ENCODE measurements at places on chromosomes 11 and 22.

GRCh38 chr11:61826930-61827570, 1.1 kb upstream of the FADS2 start:
- DNase-seq, result peak; percentile 67

GRCh38 chr11:73236854-73237253, 18.8 kb downstream of the P2RY2 start:
- no peak for DNase-seq

DNA sequence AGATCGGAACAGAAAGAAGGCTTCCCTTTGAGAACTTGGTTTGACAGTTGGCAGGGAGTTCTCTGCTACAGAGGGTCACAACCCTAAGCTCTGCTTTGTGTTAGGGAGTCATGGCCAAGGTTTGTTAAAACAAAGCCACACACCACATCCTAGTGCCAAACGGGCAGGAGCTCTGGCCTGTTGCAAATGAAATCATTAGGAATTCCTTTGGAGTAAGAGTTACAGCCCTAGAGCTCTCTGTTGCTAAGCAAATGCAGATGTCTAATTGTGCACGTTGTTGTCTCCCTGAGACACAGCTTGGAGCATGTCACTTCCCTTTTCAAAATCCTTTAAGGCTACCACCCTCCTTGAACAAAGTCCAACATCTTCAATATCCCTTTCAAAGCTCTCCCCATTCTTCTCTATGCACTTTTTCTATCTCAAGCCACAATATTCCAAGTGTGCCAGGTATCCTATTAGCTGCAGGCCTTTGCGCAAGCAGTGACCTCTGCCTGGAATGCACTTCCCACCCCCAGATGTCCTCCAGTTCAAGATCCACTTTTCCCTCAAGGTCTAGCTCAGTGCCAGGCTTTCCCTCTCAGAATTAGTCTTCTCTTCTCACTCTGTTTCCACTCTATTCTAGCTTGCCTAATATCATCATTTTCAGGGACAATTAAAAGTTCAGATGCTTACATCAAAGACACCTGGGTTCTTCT, 253.7 kb upstream of the POU2AF2 start:
- DNase-seq, result no peak

GRCh38 chr11:107354780-107355179, 102.8 kb downstream of the CWF19L2 start:
- no peak for DNase-seq

DNA sequence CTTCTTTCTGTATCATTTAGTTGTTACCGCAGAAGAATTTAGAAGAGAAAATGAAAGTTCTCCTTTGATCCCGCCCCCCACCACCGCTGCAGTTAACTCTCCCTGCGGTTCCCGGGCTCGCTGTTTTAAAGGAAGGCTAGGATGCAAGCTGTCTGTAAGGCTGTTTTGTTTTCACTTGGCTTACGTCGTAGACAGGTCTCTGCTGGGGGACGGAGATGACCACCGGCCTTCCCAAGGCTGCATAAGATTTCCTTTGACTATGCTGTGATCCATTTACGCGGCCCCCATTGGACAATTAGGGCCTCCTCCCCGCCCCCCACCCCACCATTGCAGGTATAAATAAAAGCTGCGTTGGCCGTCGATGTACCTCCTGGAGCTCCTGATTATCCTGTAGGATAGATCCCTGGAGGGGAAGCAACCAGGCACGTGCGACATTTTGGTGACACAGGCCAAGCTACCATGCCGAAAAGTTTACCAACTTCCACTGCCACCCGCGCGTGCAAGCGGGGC, 1.4 kb upstream of the CPT1A start:
- no peak for DNase-seq

GRCh38 chr22:21736084-21736642, 569 bp upstream of the YPEL1 start:
- DNase-seq, result no peak

DNA sequence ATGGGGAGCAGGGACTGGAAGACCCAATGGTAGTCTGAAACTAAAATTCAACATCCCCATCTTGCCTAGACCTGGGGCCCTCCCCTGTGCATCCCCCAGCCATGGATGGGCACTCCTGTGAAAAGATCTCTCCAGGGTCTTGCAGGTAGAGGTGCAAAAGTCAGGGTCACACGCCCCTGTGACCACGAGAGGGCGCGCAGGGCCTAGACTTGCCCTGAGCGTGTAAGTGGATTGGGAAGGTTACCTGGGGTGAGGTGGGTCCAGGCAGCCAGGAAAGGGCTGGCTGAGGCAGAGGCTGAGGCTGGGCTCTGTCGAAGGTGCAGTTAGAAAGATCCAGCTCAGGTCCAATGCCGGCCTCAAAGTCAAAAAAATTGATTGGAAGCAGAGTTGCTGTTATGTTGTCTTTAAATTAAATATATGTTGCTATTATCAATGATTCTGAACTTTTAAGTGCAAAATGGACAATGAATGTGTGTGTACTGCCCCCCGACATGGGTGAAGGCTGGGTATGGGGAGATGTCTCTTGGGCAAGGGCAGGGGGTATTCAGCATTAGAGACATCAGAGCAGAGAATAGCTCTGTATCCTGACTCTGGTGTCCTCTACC, 4.8 kb upstream of the POU2F3 start:
- DNase-seq, result peak; percentile 56

DNA sequence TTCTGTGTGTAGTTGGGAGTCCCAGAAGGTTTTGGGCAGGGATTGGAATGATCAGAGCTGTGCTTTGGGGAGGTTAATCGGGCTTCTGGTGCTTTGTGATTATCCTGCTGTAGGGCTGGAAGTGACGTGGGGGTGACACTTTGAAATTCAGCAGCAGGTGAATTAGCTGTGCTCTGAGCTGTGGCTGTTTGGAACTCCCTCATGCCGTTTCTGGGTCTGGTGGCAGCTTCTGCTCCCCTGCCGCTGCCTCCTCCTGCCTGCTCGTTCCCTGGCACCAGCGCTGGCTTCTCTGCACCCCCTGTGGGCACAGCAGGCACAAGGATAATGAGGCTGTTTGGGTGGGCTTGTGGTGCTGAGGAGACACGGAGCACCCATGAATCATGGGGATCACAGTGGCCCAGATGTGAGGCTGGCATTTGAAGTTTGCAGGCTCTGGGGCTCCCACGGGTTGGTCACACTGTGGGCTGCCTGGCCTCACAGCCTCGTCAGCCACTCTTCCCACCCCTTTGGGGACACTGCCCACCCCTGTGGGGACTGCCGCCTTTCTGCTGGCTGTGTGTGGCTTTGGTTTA, 49.7 kb downstream of the TBC1D22A start:
- DNase-seq, result no peak

GRCh38 chr11:124402326-124402922, 3.6 kb upstream of the OR8B3 start:
- DNase-seq, result peak; percentile 1

DNA sequence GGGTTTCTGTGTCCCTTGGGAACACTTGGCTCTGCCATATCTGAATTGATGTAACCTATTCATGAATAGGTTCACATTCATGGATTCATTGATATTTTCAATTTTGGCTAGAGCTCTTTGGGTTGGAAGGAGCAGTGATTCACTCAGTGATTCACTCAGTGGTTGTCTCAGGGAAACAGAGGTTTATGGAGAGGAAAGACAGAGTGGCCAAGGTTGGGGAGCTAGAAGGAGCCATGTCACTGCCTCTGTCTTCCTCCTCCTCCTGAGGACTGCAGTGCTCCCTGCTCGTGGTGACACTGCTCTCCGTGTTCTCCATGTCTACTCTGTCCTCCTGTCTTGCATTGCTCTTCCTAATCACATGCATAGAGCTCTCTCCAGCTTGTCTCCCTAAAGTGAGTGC, 17.4 kb downstream of the CEP164 start:
- DNase-seq, result no peak

DNA sequence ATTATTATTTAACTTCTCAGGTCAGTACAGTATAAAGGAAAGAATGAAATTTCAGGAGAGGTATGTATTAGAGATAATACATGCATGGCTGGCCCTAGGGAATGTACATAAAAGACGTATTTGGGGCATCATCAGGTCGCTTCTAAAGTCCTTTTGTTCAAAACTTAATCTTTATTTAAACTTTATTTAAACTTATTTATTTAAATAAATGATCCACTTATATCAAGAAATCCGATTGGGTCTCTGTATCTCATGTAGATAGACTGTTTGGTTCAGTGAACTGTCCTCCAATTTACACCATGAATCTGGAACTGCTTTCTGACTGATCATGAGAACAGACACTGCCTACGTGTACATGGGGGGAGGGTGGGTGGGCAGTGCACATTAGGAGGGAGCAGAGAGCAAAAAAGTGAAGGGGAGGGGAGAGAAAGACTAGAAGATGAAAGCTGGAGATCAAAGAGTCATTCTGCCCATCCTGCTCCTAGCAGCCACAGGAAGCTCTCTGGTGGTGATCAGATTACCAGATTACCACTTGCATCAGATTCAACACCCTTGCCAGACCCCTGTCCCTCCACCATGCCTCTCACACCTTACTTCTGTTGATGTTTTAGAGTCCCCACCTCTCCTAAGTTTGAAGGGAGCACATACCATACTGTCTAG, 92.1 kb upstream of the MTMR2 start:
- DNase-seq, result no peak

DNA sequence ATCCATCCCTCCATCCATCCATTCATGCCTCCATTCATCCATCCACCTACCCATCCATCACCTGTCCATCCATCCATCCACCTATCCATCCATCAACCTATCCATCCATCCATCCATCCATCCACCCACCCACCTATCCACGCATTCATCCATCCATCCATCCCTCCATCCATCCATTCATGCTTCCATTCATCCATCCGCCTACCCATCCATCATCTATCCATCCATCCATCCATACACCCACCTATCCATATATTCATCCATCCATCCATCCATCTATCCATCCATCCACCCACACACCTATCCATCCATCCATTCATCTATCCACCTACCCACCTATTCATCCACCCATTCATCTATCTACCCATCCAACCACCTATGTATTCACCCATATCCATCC, 13.8 kb downstream of the PARVG start:
- DNase-seq, result no peak

DNA sequence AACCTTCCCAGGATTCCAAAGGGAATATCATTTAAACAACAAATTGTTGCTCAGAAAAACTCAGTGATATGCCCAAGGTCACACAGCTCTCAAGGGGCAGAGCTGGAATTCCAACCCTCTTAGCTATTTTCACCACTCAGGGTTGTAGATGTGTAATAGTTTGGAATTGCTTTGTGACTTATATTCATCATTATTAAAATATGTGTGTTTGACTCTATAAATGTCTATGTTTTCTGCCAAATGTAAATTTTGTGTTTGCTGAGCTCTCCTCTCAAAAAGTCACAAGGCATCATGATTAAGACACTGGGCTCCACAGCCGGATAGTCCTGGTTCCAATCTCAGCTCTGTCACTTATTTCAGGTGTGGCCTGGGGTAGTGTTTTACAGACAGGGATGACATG, 407.3 kb downstream of the TMEM135 start:
- no peak for DNase-seq

- no peak for DNase-seq
These were observed 339.1 kb downstream of the GUCY1A2 start for GRCh38 chr11:106679181-106679580.

- DNase-seq, result peak; percentile 18
These were observed 860 bp downstream of the TMEM184B start for GRCh38 chr22:38271927-38272372.

GRCh38 chr11:99376463-99376862, 355.7 kb downstream of the CNTN5 start:
- no peak for DNase-seq

DNA sequence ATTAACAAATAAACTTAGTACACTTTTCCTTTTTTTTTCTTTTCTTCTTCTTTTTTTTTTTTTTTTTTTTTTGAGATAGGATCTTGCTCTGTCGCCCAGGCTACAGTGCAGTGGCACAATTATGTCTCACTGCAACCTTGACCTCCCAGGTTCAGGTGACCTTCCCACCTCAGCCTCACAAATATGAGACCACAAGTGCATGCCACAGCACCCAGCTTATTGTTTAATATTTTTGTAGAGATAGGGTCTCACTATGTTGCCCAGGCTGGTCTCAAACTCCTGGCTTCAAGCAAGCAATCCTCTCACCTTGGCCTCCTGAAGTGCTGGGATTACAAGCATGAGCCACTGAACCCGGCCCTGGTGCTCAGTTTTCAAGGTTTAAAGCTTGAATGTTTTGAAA, 88.9 kb downstream of the ELP4 start:
- DNase-seq, result no peak

DNA sequence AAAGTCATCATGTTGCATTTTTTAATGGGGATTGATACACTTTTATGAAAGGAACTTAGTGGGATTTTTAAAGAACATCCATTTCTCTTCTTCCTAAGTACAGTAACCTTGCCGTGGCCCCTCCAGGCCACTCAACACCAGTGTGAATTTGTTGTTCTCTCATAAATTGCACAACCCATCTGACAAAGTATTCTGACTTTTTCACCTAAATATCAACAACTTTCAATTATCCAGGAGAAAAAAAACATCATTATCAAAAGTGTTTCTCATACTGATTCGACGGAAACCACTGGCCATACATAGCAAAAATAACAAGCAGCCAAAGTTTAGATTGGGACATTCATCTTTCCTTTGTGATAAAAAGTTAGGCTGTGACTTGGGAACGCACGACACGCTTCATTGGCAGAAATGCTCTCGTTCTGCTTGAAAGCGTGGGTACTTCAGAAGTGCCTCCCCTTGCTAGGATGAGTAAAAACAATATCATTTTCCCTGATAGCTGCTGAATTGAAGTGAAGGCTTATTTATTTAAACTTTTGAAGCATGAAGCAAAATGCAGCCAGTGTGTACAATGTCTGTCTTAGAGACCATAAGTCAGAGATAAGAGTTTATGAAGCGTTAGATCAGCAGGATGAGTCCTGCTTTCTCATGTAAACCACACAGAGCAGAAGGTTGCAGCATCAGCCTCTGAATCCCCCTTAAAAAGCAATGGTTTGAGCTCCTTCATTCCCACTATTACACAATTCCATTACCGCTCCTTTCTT, 20.6 kb upstream of the EIF3M start:
- no peak for DNase-seq

- no peak for DNase-seq
These were observed 38.5 kb downstream of the INSC start for GRCh38 chr11:15153231-15153630.

DNA sequence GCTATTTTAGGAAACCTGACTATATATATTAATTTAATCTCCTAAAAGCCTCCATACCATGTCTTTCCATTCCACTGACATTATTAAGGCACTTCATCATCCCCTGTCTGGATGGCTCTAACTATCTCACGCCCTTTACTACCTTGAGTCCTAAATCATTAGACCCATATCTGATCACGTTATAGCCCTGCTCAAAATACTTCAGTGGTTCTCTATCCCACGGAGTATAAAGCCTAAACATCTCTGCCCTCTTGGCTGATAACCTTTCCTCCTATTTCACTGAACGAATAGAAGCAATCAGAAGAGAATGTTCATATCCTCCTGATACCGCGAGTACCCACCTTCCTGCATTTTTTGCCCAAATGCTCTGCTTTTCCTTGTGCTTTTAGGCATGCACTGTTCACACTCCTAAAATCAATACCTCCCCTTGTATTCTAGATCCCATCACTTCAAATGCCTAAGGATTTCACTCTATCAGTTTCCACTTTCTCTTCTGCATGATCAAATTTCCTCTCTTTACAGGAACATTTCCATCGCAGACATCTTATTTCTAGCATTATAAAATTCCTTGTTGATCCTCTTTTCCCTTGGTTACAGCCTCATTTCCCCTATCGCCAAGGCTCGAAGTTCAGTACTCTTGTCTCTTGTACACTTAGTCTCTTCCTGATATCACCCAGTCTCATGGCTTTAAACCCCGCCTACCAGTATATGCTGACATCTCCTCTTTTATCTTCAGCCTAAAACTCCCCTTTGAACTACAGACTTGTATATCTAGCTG, 45.0 kb upstream of the BIRC3 start:
- DNase-seq, result no peak

- DNase-seq, result peak; percentile 22
These were observed 16.0 kb upstream of the TMA7B start for GRCh38 chr22:39943953-39944872.

GRCh38 chr11:75763846-75764245, 4.7 kb upstream of the DGAT2 start:
- DNase-seq, result no peak

All from NCI-H1092 (cell line).